ENCODE measurements at places on chromosomes 12 and 14. TPM values are rescaled to one million over a fixed set of nuclear protein-coding genes. Genes with fewer than 3 reads are reported as not detected.

Gene ALX1
- not detected for total RNA-seq

Gene DMAC2L
- total RNA-seq = 37.1 TPM

Gene GPR84
- not detected for total RNA-seq

Gene EPS8
- 126 TPM for total RNA-seq

Gene MYF5
- not detected for total RNA-seq

Gene VRTN
- total RNA-seq = not detected

Gene NAV3
- 6.8 TPM for total RNA-seq

Gene PTPRO
- 1.9 TPM for total RNA-seq

Gene ABCD2
- 0.68 TPM for total RNA-seq

Gene AHSA1
- 98.5 TPM for total RNA-seq

Gene ANKRD33
- not detected for total RNA-seq

Gene SMARCC2
- total RNA-seq = 55.7 TPM

Gene TPI1
- 308 TPM for total RNA-seq

Gene APOLD1
- 13.9 TPM for total RNA-seq

Gene RNF212B
- total RNA-seq = not detected

Gene KRT71
- total RNA-seq = not detected

Gene RPL10L
- total RNA-seq = not detected

Gene NPAS3
- 6.4 TPM for total RNA-seq

Gene PPP1R1A
- 24.5 TPM for total RNA-seq

Gene PCED1B
- 5.7 TPM for total RNA-seq

Gene HOXC5
- not detected for total RNA-seq

Gene TMBIM4
- total RNA-seq = 156 TPM

Gene CHURC1
- total RNA-seq = 129 TPM

Gene FOXM1
- total RNA-seq = 2.5 TPM

Gene TAS2R31
- 9.2 TPM for total RNA-seq

Gene SLC24A4
- 0.55 TPM for total RNA-seq

Gene KRT78
- not detected for total RNA-seq

Gene OR10G2
- not detected for total RNA-seq

Gene MANSC4
- total RNA-seq = not detected

Gene PCK2
- total RNA-seq = 12.2 TPM
